Left renal pelvis (tissue), 4 donors: ENCODE measurements at places on chromosomes 1 and 21. TPM values are rescaled to one million over a fixed set of nuclear protein-coding genes. Genes with fewer than 3 reads are reported as not detected.

The BCL2L15 gene
- polyA plus RNA-seq: 0.34 TPM

DNA sequence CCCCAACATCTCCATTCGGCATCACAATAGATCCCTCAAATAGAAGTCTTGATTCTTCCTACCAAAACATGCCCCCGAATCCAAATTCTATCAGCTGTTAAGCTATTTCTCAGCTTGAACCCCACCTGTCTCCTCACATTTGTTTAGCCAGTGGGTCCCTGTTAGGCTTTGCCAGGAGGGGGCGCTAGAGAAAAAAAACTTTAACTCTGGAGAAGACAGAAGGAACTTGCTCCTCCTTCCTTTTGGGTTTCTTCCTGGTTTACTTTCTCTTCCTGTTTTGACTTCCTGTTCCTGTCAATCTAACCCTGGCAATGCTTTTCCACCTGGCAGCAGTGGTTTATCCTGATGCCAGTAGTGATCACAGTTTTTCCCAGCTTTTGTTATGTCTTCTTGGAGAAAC is 95.6 kb upstream of the KCNK1 start:
- no peak for DNase-seq

GRCh38 chr1:119893238-119893791 is 3.0 kb downstream of the ADAM30 start:
- no peak for DNase-seq

The CHODL gene
- polyA plus RNA-seq: 4.7 TPM

GRCh38 chr1:114671939-114672275 is 2.1 kb upstream of the DENND2C start:
- no peak for DNase-seq
